CD4-positive, alpha-beta T cell treated with Interleukin-4 for 1 hour (primary cell): ENCODE measurements at places on chromosomes 6 and 20.

- no peak for DNase-seq
These were observed 49.3 kb downstream of the CYB5R4 start for GRCh38 chr6:83908813-83909212.

DNA sequence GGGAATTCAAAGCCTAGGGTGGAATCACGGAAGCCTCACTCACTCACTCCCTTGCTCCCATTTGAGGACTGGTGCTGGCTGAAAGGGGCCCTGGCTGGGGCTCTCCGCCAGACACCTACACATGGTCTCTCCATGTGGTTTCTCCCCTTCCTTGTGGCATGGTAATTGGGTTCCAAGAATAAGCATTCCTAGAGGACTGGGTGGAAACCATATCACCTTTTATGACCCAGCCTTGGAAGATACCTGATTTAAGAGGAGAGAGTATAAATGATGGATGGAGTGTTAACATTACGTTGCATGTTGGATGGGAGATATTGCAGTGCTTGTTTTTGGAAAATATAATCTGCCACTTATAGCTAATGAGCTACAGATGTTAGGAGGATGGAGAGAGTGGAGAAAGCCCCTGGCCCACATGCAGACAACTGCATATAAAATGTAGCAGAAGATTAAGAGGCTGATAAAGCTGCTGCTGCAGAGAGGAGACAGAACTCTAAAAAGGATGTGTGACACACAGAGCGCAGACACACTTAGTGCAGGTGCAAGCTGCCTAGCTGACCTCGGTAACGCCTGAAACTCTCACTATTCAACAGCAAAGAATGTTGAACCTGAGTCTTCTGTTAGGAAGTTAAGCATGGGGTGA, 23.3 kb upstream of the CDKN1A start:
- DNase-seq, result no peak

DNA sequence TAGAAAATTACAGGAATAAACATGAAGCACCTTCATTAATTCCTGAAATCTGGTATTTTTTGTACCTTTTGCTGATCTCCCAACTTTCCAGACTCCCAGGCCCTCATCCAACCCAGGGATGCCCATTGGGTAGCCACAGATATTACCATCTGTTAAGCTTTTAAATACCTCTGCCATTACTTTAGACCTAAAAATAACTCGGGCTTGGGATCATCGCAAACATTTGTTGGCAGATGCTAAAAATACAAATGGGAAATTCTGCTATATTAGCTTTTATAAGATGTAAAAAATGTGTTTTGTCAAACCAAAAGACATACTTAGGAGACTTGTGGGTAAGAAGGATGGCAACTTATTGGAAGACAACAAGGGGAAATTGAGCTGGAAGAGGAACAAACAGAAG, 376.1 kb downstream of the CENPW start:
- DNase-seq, result no peak

- no peak for DNase-seq
These were observed 3.9 kb downstream of the CNPY3 start for GRCh38 chr6:42933205-42933604.

DNA sequence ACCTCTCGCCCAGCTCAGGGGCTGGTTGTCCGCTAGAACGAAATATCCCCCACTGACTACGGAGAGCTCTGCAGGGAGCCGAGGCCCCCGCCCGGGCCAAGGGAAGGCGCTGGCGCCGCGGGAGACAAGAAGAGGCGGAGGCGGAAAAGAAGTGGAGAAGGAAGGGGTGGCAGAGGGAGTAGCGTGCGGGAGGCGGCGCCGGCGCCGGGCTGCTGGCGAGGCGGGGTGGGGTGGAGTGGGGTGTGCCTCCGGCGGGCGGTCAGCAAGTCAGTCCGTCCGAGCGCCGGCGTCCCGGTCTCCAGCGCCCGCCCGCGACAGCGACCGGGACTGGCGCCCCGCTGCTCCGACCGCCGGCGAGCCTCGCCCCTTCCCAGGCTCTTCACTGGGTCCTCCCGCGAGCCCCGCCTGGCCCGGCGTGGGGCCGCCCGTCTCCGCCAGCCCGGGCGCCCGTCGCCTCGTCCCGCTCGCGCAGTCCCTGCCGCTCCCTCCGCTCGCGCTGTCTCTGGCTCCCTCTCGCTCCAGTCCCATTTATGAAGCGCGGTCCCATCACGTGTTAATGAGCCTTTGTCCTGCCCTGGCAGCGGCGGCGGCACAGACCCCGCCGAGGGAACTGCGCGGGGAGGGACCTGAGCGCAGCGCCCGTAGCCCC, at the start of gene CNR1:
Gene CNR1 (minus strand): TSS at position 504 of the 649 bp plus-strand sequence. CDS start 21,073 bp downstream, outside the sequence.
- DNase-seq, result no peak
